ENCODE measurements at places on chromosomes 4 and X.
A peak's percentile ranks its signal among the peaks of the same experiment; 100 is the strongest.

- DNase-seq, result no peak
Observed at GRCh38 chr4:69749771-69750170, 10.6 kb downstream of the SULT1B1 start.

DNA sequence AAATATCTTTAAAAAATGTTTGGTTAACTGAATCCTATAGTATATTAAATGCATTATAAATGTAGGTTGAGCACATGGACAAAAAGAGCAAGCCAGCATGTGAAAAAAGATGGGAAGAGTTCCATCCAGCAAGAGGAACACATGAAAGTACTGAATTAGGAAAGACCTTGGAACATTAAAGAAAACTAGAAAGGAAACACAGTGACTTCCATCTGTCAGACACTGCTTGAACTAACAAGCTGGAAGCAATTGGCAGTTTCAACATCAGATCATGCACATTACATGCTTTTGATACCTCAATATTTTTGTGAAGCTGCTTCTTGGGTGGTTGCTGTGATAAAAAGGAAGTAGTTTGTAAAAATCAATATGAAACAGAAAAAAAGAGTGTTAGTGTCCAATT, 626.8 kb upstream of the GNPDA2 start:
- DNase-seq, result no peak

- DNase-seq, result no peak
Observed at GRCh38 chr4:10596586-10597290, 87.8 kb downstream of the CLNK start.

GRCh38 chrX:150581093-150581775, 12.8 kb downstream of the MTM1 start:
- DNase-seq, result no peak

DNA sequence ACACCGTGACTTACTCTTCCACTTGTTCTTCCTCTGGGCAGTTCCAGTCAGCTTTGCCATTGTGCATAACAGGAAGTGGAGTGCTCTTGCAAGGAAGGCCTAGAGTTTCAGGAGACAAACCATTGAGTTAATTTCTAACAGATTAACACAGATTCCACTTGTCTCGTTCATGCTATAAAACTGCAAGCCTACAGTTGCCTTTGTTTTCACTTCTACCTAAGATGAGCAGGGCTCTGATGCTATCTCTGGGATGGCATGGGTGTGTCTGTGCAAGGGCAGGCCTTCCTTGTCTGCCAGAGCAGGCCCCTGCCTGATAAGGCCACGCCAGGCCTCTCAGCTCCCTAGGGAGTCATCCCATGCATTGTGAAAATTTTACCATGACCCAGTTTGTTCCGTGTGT, 67.7 kb upstream of the PGRMC2 start:
- DNase-seq, result no peak

- DNase-seq, result no peak
Observed at GRCh38 chrX:18676050-18676449, 4.1 kb upstream of the RS1 start.

DNA sequence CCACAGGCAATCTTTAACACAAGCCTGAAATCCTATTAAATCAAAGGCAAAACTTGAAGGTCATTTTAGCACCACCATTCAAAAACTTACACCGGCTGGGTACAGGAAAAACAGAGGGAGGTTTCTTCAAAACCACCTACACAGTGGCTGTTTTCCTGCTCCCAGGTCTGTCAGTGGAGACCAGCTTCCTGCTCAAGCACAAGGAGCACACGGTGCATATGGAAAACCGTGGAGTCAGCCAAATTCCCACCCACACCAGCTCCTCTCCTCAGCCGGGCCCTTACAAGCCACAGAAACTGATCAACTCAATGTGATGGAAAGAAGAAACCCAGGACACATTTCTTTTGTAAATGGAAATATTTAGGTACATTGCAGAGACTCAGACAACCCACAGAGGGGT, 14.3 kb upstream of the FAM241A start:
- DNase-seq, result no peak

DNA sequence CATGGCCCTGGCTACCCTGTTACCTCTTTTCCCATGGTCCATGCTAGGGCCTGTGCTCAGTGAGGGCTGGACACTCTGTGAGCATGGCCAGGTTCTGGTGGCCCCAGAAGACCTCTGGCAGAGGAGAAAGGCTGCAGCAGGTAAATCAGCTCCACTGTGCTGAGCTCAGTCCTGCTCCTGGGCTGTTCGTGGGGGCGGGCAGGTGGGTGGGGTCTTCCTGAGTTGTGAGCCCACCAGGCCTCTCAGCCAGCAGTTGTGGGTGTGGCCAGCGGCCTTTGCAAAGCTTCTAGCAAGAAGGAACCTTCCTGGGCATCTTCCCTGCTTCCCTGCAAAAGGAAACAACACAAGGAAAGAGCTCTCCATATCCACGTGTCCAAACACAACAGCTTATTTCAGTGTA, 85.3 kb upstream of the STX18 start:
- DNase-seq, result no peak

GRCh38 chr4:142875117-142875516, 29.0 kb upstream of the INPP4B start:
- DNase-seq, result no peak

DNA sequence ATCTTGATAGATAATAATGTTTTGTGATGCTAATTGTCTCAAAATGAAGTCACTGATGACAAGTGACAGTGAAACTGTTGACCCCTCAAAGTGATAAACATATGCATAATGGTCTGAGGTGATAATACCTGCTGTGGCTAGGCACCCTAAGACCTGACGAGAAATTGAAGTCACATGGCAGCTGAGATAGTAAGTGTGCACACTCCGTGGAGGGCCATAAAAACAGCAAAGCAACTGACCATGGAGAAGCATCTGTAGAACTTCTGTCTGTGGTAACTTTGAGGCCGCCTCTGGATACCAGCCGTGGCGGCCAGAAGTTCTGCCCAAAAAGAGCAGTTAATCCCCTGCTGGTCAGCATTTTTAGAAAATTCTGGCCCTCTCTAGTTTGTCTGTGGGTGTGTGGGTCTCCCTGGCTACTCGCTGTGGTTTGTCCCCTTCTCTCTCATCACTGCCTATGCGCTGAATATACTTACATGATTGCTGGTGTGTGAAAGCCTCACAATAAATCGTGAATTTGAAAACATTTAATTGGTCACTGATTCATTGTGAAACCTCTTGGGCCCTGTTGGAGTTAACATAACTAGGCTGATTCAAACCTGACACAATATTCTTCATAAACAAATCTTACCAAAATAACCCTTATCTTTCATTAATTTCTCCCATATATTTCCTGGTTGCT, 50.6 kb downstream of the CCDC149 start:
- DNase-seq, result no peak

GRCh38 chr4:836003-836511, 10.1 kb upstream of the CPLX1 start:
- no peak for DNase-seq

- DNase-seq, result no peak
Observed at GRCh38 chrX:17397074-17397473, 22.1 kb downstream of the NHS start.

GRCh38 chr4:173446416-173446815, 47.5 kb upstream of the SCRG1 start:
- peak; percentile 8 for DNase-seq

GRCh38 chr4:182265881-182266280, 22.7 kb downstream of the TENM3 start:
- DNase-seq, result no peak

GRCh38 chr4:80465238-80465637, 129.7 kb downstream of the CFAP299 start:
- DNase-seq, result no peak

- no peak for DNase-seq
Observed at GRCh38 chr4:40227284-40227683, 30.5 kb downstream of the RHOH start.

- DNase-seq, result no peak
Observed at GRCh38 chrX:85052205-85052604, 48.5 kb downstream of the APOOL start.

DNA sequence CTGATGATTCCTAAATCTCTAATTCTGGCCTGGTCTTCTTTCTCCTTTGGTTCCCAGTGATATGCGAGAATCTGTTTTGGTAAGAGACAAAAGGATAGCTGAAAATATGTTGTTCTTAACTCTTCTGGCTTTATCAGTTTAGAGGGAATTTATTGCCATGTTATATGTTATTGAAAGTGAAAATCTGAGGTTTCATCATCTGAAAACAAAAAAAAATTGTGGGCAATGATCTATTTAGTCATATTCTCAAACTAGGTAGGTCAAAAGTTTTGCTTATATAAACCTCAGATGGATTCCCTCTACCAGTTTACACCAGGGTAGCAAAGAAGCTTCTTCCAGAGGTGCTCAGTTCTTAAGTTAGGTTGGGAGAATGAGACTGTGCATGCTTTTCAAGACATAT, 103.6 kb downstream of the ITM2A start:
- no peak for DNase-seq

DNA sequence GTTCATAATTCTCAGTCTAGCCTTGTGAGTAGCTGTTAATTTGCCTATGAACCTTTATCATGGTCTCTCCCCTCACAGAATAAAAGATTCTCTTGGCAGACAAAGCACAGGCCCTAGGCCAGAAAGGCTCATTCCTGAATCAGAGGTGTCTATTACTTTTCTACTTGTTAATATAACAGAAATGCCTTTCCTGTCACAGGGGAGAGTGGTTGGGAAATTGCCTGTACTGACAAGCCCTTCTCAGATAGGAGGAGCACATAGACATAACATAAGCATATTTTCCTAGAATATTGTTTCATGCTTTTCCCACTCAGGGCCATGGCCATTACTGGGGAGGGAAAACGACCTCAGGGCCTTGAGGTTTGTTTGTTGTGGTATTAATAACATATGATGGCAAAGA, 308.3 kb downstream of the BMPR1B start:
- no peak for DNase-seq

DNA sequence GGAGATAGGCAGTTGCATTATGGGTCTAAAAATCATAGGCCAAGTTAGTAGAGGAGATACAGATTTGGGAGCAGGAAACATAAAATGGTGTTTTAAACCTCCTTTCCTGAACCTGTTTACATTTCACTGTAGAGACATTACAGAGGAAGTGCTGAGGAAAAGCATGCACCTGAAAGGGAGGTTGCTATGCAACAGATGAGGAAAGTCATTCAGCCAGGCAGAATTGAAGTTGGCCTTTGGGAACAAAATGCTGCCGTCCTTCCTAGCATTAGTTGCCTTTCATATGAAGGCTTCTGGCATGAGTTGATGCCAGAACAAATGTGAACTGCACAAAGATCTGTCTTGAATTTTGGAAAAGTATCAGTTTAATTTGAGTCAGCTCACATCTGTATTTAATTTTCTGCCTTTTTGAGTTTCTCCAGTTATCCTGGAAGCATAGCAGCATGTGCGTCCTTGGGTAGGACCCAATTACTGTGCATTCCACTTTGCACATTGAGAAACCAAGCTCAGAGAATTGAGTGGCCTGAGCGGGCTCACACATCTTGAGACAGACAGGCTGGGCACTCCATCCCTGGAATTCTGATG, 38.2 kb downstream of the MAGED1 start:
- no peak for DNase-seq

DNA sequence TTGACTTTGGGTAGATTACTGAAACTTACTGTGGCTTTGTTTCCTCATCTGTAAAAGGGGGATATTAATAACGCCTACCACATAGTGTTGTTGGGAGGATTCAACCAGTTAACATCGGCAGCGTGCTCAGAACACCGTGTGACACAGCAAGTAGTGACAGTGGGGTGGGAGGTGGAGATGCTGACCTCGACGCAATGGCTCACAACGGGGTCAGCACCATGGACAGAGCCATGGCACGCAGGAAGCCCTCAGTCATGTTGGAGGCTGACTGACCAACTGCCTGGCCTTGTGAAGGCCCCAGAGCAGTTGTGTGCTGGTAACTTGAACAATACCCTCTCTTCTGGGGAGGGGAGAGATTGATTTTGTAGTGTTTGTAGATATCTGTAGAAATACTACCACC, 93.2 kb downstream of the WFS1 start:
- DNase-seq, result no peak

- no peak for DNase-seq
Observed at GRCh38 chr4:75255261-75255660, 258.9 kb downstream of the RCHY1 start.

- no peak for DNase-seq
Observed at GRCh38 chrX:97401586-97402136, 518.0 kb downstream of the RPA4 start.

- DNase-seq, result no peak
Observed at GRCh38 chr4:188043154-188043553, 47.6 kb downstream of the ZFP42 start.

DNA sequence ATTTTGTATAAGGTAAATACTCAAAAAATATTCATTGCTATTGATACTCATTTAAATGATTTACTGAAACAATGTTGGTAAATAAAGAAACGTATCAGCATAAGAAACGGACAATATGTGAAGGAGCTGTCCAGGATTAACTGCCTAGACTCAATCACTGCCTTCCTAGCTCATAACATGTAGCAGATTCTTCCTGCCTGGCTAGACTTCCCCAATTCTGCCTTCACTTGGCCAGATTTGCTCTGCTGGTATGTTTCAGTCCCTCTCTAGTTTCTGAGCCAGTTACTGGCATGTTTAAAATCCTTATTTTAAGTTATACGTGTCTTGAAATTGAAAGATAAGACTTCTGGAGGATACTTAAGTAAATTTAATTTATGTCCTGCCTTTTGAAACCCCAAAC, 740.3 kb downstream of the CENPC start:
- no peak for DNase-seq

GRCh38 chr4:12712648-12713339, 771.3 kb downstream of the RAB28 start:
- no peak for DNase-seq

GRCh38 chrX:97806946-97807345, 923.2 kb downstream of the RPA4 start:
- DNase-seq, result no peak

GRCh38 chrX:19743386-19743785, 144.0 kb downstream of the SH3KBP1 start:
- DNase-seq, result no peak

DNA sequence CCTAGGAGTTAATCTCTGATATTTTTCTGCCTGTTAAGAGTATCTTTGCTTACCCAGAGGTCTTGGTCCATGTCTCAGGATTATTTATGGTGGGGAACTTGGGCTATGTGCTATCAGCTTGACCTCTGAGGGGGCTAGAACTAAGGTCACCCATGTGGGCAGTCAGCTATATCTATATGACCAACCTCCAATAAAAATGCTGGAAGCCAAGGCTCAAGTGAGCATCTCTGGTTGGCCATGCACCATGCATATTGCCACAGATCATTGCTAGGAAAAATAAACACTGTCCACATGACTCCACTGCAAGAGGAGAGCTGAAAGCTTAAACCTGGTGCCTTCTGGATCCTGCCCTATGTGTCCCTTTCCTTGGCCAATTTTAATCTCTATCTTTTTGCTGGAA, 196.5 kb upstream of the SLC7A11 start:
- no peak for DNase-seq

- no peak for DNase-seq
Observed at GRCh38 chr4:102427371-102427998, 73.7 kb upstream of the NFKB1 start.

- no peak for DNase-seq
Observed at GRCh38 chrX:115949900-115950822, 220.4 kb upstream of the AGTR2 start.

DNA sequence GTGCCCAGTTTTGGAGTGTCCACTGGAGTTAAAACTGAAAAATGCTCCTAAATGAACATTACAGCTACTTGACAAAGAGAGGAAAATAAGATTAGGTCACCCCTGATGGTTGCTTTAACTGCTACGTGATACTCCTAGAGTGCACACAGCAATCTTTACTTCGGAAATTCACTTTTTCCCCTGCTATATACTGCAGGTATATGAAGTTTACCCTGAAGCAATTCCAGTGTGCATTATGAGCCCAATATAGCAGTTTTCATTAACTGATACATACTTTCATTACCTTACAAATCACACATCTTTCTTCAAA, 773 bp upstream of the ZNF827 start:
- no peak for DNase-seq

- DNase-seq, result peak; percentile 7
Observed at GRCh38 chr4:124018383-124019317, 622.1 kb downstream of the SPRY1 start.

Measured in GM12891 (cell line).